Thyroid gland (tissue), 4 donors: ENCODE measurements at places on chromosomes 13 and 19. TPM values are rescaled to one million over a fixed set of nuclear protein-coding genes. Genes with fewer than 3 reads are reported as not detected.

LRRC25 gene
- 1.1 TPM for total RNA-seq

OXGR1 gene
- 4.9 TPM for total RNA-seq

TEX29 gene
- not detected for total RNA-seq

SOX21 gene
- total RNA-seq, result not detected

APLP1 gene
- 0.67 TPM for total RNA-seq

NLRP7 gene
- total RNA-seq, result not detected

CNFN gene
- not detected for total RNA-seq

ZNF587 gene
- 18.8 TPM for total RNA-seq

MAP4K1 gene
- 0.83 TPM for total RNA-seq

DNA sequence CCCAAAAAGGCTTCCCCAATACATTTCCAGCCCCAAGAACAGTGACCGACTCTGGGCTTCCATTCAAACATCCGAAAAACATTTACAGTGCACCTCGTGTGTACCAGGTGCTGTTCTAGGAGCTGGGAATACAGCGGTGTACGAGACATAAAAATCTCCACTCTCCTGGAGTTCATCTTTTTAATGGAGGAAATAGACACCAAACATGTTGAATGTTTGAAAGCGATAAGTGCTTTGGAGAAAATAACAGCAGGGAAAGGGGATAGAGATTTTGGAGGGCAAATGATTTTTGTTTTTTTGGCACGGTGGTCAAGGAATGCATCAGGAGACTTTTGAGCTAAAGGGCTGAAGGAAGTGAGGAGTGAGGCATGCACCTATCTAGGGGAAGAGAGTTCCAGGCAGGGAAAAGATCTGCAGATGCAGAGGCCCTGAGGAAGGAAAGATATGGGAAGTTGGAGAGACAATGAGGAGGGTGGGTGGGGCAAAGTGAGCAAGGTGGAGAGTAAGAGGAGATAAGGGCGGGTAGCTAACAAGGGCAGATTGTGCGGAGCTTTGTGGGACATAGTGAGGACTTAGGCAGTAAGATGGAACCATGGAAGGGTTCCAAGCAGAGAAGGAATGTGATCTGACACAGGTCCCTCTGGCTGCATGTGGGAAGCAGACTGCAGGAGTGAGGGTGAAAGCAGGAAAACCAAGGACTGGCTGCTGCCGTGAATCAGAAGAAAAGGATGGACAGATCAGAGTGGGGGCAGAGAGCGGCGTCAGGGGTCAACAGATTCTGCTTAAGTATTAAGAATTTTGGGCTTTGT lies 703 bp upstream of the FBL start:
- no peak for DNase-seq
- peak overlapping the region; percentile 80 for H3K27ac ChIP-seq
- peaks cover 38% of the 10 kb centered on the region for H3K4me1 ChIP-seq

GRCh38 chr19:29302002-29302928 lies 89.3 kb upstream of the UQCRFS1 start:
- no peaks in the 10 kb centered on the region for H3K4me1 ChIP-seq
- no peak overlapping the region for H3K27ac ChIP-seq
- DNase-seq, result no peak
- no peak overlapping the region for H3K4me3 ChIP-seq
- H3K36me3 ChIP-seq, result no peaks in the 10 kb centered on the region

GRCh38 chr13:36837354-36838092 lies 18.5 kb downstream of the RFXAP start:
- H3K4me3 ChIP-seq, result no peak overlapping the region
- no peaks in the 10 kb centered on the region for H3K27me3 ChIP-seq
- peak; percentile 18 for DNase-seq
- no peaks in the 10 kb centered on the region for H3K4me1 ChIP-seq
- H3K36me3 ChIP-seq, result no peaks in the 10 kb centered on the region

DNA sequence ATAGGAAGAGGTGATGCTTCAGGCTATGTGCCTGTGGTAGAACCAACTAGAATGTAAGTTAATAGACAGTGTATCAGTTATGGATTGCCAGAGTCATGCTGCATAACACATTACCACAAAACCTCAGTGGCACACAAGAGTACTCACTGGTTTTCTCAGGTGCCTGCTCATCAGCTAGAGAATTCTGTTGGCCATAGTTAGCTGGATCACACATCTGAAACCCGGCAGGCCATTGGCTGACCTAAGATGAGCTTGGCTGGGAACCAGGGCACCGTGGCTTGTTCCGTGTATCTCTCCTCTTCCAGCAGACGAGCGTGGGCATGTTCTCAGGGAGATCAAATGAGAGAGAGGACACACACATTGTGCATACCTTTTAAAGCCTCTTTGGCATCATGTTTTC lies 76.7 kb downstream of the TEX26 start:
- no peak overlapping the region for H3K4me3 ChIP-seq
- no peak overlapping the region for H3K27ac ChIP-seq
- H3K36me3 ChIP-seq, result no peaks in the 10 kb centered on the region
- no peaks in the 10 kb centered on the region for H3K4me1 ChIP-seq
- DNase-seq, result no peak

- peaks cover 8% of the 10 kb centered on the region for H3K4me1 ChIP-seq
- H3K4me3 ChIP-seq, result no peak overlapping the region
- DNase-seq, result no peak
- no peaks in the 10 kb centered on the region for H3K27me3 ChIP-seq
- no peak overlapping the region for H3K27ac ChIP-seq
- H3K36me3 ChIP-seq, result no peaks in the 10 kb centered on the region
Measured at GRCh38 chr19:16737911-16738310, 18.3 kb downstream of the NWD1 start.

DNA sequence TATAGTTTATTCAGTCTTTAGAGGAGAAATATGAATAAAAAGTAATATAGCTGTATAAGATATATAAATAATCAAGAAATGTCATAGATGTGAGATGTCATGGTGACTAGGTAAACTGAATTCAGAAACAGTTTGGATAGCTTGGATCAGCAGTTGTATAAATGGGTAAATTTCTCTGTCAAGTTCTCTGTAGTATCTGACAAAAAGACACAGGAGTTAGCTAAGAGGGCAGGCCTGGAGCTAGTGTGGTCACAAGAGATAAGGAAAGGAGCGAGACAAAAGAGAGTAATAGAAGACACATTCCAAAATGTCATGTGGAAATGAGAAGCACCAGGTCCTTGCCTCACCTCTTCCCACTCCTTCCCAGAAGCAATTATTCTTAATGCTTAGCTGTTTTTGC lies 349.0 kb downstream of the LMO7 start:
- no peak overlapping the region for H3K4me3 ChIP-seq
- no peaks in the 10 kb centered on the region for H3K27me3 ChIP-seq
- no peak overlapping the region for H3K27ac ChIP-seq
- no peaks in the 10 kb centered on the region for H3K4me1 ChIP-seq
- H3K36me3 ChIP-seq, result no peaks in the 10 kb centered on the region
- DNase-seq, result no peak

- H3K4me3 ChIP-seq, result no peak overlapping the region
- no peak overlapping the region for H3K27ac ChIP-seq
- no peaks in the 10 kb centered on the region for H3K27me3 ChIP-seq
- no peaks in the 10 kb centered on the region for H3K4me1 ChIP-seq
Measured at GRCh38 chr13:105997581-105998550, 537.6 kb downstream of the EFNB2 start.

DNA sequence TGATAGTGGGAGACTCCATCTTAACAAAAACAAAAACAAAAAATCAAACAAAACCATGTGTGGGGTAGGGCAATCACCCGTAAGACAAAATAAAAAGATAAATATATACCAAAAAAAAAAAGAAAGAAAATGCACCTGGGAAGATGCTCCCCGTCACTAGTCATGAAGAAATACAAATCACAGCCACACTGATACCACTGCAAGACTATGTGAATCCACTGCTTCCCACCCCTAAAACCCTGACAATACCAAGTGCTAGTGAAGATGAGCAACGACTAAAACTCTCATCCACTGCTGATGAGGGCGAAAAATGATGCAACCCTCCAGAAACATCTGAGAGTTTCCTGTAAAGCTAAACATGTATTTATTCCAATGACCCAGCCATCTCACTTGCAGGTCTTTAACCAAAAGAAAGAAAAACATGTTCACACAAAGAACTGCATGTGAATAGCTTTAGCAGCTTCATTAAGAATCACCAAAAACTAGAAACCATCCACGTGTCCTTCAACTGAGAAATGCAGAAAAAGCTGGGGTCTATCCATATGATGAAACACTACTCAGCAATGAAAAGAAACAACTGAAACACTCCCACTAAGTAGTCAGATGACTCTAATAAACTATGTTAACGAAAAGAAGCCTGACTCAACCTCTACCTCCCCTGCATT lies 31.7 kb downstream of the BRD4 start:
- H3K27ac ChIP-seq, result no peak overlapping the region
- no peaks in the 10 kb centered on the region for H3K27me3 ChIP-seq
- H3K4me3 ChIP-seq, result no peak overlapping the region
- H3K4me1 ChIP-seq, result peaks cover 89% of the 10 kb centered on the region

DNA sequence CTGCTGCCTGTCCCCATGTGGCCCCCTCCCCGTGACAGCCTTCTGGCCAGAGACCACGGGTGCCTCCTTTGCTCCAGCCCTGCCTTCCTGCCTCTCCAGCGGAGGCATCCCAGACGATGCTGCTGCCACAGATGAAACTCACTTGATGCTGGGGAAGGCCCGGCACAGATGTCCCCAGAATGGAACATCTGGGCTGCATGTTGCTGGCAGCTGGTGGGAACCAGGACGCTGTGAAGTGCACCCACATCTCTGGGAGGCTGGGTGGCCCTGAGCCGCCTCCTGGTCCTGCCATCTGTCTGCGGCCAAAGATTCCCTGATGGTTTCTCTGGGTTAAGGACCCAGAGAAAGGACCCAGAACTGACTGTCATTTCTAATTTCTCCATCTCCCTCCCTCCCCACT lies 51.9 kb upstream of the PTPRS start:
- DNase-seq, result no peak
- peaks cover 11% of the 10 kb centered on the region for H3K27me3 ChIP-seq
- no peaks in the 10 kb centered on the region for H3K4me1 ChIP-seq
- no peak overlapping the region for H3K27ac ChIP-seq
- H3K4me3 ChIP-seq, result no peak overlapping the region
- H3K36me3 ChIP-seq, result no peaks in the 10 kb centered on the region

DNA sequence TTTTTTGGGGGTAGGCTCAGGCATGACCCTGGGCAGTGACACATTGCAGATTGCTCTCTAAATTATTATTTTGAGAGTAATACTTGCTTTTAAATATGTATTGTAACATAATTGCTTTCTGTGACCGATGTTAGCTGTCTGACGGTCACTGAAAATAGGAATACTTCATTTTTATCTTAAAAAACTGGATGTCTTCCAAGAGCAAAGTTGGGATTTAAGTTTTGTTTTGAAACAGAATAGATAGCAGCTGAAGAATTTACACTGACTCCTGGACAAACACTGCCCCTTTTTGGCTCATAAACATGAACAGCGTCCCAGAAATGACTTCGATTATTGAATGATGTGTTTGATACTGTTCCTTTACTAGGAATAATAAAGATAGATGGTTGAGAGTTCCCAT lies 535.9 kb downstream of the GPC5 start:
- no peaks in the 10 kb centered on the region for H3K27me3 ChIP-seq
- H3K36me3 ChIP-seq, result no peaks in the 10 kb centered on the region
- no peaks in the 10 kb centered on the region for H3K4me1 ChIP-seq
- DNase-seq, result no peak
- H3K27ac ChIP-seq, result no peak overlapping the region

DNA sequence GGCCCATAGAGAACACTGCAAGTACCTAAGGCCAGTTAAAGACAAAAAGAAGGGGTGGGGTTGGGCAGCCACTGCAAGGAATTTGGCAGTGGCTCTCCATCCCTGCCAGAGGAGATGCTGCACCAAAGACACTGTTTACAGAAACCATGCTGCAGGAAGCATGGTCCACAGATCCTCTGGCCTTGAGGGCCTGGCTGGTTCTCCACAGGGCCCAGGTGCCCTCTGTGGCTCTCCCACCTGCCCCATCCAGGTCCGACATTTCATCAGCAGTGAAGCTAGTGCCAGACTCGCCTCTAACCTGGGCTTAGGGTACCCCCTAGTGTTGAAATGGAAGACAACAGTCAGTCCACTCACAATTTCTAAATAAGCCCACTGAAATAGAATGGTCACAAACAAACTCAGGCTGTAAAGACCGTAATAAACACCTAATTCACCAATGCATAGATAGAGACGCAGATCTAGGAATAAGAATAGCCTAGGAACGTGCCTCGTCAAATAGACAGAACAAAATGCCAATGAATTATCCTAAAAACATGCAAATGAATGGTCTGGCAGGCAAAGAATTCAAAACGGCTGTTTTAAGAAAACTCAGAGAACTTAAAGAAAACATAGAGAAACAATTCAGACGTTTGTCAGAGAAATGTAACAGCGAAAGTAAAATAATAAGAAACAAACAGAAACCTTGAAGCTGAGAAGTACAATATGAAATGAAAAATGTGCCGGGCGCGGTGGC lies 23.3 kb downstream of the LYPD4 start:
- H3K36me3 ChIP-seq, result no peaks in the 10 kb centered on the region
- H3K4me3 ChIP-seq, result no peak overlapping the region
- peaks cover 7% of the 10 kb centered on the region for H3K4me1 ChIP-seq
- no peak overlapping the region for H3K27ac ChIP-seq
